ENCODE measurements at places on chromosomes 11 and 22.

DNA sequence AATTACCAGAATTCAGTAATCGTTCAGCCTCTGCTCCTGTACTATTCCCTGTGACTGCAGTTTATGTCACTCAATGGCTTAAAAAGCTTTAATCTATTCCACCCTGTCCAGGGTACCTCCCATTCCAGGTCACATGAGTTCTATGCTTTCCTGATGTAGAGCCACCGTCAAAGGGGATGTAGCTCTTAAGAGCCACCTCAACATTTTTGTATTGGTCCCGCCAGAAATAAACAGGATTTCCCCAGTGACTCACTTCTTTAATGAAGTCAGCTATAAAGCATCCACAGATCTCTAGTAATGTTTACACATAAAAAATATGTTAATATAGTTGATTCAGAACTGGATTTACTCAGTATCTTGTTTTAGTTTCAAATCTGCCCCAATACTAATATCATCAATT, 1.3 kb upstream of the OR8D1 start:
- peak; percentile 32 for DNase-seq

DNA sequence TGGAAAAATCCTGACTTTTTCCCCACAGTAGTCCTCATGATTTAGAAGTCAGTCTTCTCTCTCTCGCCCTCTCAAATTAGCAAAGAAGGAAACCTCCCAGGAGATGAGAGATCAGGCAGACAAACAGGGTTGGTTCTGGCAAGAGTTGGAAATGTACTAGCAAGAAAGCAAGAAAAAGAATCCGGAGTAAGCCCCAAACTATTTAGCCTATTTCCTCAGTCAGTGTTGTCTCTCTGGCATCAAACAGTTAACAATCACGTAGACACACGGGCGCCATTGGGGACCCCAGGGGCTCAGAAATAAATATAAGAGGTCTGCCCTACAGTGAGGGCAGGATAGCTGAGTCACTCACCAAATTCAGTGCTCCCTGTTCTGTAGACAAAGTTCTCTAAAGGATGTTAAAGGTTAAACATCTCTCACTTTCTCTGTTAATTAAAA, 4.7 kb downstream of the C11orf52 start:
- DNase-seq, result no peak

DNA sequence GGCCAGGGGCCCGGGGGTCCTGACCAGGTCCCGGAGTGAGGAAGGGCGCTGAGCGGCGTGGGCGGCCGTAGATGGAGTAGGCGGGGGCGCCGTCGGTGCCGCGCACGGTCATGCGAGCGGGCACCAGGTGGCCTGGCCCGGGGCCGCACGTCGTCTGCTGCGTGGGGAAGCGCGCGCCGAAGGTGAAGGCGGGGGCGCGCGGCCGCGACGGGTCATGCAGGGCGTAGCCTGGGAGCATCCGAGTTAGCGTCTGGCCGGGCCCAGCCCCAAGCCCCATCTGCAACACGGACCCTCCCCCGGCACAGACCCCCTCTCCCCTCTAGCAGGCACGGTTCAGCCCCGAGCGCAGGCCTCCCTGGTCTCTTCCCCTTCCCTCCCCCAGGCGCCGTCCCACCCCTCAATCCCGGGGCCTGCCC, 1.7 kb upstream of the TYMP start:
- no peak for DNase-seq

DNA sequence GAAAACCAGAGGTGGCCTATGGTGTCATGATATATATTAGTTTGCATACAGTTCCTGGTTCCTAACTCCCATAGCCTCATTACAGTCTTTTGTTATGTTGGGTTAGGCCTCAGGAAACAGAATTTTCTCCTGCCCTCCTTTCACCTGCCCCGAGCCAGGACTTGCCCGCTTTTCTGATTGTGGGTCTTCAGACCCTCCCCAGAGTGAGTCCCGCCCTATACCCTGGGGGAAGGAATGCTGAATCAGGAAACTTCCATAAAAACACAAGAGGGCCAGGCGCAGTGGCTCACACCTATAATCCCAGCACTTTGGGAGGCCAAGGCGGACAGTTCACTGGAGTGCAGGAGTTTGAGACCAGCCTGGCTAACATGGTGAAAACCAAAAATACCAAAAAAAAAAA, 70.9 kb downstream of the SLC35F2 start:
- no peak for DNase-seq

DNA sequence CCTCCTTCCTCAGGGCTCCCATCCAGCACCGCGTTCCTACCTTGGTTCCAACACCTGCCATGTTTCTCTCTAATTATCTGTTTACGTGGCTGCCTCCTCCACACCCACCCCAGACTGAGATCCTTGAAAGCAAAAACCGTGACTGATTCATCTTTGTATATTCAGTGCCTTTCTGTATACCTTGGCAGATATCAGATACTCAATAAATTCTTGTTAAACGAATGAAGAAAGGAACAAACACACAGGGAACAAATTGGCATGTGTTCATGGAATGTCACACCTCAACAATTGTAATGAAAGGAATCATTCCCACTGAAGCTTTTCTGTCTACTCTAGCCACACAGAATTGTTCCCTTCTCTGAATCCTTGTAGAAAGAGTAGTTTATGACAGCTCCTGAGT, 20.4 kb upstream of the LRRC55 start:
- DNase-seq, result no peak

DNA sequence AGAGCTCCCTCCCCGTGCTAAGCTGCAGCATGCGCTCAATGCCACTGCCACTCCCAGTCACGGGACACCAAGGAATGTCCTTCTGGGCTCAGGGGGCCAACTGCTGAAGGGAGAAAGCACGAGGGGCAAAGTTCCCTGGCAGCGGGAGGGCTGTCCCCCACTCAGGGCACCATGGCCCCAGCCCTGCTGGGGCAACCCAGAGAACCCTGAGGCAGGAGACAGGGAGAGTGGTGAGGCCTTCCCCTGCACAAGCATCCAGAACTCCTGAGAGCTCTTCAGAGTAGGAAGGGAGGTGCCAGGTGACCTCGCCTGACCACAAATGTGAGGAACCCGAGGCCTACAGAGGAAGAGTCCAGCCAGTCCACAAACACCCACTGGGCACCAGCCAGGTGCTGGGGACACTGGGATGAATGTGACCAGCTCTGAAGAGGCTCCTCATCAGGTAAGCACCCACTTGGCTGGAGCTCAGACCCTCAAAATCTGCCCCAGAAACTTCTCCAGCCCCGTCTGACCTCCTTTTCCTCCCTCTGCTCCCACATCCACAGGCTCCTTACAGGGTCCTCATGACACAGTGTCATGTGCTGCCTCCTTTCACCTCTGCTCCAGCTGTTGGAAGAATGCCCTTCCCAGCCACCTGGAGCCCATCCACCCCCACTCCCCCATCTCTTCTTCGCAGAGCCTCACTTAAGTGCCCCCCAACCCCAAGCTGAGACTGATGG, 15.6 kb downstream of the GDPD5 start:
- no peak for DNase-seq

- no peak for DNase-seq
These were observed 51.8 kb downstream of the GALNT18 start for GRCh38 chr11:11569936-11570491.

GRCh38 chr22:23068096-23068831, 2.1 kb upstream of the GNAZ start:
- no peak for DNase-seq

DNA sequence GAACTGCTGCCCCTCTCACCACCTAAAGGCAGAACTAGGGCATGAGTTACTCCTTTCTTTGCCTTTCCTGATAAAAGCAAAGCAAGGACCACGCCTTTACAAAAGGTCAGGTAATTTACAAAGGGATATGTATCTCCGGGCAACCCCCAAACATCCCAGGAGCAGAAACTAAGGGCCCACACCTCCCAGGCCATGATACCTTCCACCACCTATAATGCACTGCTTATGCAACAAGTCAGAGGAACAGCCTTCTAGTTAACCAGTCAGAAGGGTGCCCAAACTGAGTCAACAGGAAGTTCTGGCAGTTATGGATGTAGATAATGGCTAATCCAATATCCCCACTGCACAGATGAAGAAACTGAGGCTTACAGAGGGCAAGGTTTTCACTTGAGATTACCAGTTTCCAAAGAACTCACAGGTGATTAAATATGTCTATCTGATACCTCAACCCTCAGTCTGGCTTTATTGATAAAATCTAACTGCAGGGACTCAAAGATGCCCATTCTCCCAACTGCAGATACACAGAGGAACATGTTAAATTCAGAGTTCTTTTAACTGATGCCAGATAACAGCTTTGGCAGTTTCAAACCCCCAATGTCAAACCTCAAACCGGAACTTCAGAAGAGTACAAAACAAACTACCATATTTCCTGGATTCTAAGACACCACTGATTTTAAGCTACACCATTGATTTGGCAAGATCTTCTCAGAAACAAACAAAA, 16.8 kb upstream of the CASTOR1 start:
- no peak for DNase-seq

GRCh38 chr11:96021901-96022650, 98.2 kb upstream of the MTMR2 start:
- DNase-seq, result no peak

DNA sequence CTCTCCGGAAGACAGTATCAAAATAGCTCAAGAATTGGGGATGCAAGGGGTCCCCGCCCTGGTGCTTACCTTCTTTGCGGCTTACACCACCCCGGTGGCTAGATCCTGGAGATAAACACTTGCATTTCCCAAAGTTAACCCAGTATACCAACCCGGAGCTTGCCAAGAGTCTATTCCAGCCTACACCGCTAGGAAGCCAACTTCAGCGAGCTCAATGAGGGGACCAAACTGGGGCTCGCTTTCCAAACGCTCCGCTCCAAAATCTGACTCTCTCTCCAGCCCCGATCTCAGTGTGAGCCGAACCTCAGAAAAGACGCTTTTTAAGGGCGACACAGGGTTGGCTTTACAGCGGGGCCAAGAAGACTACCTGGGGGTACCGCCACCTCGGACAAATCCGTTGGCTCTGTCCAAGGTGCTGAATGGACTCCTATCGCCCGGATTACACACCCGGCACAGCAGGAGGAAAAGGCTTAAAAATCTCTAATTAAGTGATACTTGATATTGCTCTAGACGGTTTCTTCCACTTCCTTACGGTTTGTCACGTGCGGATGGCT, 20.1 kb upstream of the BDNF start:
- DNase-seq, result no peak

- DNase-seq, result no peak
These were observed 35.6 kb upstream of the APOBEC3A start for GRCh38 chr22:38921806-38922205.

GRCh38 chr22:28750471-28750881, 8.6 kb downstream of the HSCB start:
- peak; percentile 37 for DNase-seq

DNA sequence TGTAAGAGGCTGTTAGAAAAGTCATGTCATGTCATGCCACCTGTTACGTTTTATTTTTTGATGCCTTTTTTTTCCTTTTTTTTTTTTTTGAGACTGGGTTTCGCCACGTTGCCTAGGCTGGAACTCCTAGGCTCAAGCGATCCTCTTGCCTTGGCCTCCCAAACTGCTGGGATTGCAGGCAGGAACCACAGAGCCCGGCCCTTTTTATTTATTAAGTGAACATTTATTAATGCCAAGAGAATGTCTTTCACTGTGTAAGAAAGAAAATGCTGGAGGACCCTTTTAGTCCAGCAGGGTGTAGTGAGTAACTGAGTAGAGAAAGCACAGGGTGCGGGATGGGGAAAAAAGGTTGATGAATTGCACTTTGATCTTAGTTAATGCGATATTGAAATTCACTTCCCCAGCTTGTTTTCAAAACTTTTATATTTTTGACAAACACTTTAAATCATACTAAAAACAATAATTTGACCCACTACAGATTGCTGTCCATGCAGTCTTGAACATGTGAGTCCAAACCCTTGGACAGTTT, 2.3 kb upstream of the XBP1 start:
- no peak for DNase-seq

GRCh38 chr11:113613619-113614018, 92.5 kb downstream of the TMPRSS5 start:
- no peak for DNase-seq

DNA sequence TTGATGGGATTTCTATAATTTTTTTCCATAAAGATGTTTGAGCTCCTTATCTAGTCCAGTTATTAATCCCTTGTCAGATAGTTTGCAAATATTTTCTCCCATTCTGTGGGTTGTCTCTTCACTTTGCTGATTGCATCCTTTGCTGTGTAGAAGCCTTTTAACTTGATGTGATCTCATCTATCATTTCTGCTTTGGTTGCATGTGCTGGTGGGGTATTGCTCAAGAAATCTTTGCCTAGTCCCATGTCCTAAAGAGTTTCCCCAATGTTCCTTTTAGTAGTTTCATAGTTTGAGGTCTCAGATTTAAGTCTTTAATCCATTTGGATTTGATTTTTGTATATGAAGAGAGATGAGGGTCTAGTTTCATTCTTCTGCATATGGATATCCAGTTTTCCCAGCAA, 1.7 kb upstream of the IL2RB start:
- DNase-seq, result no peak

DNA sequence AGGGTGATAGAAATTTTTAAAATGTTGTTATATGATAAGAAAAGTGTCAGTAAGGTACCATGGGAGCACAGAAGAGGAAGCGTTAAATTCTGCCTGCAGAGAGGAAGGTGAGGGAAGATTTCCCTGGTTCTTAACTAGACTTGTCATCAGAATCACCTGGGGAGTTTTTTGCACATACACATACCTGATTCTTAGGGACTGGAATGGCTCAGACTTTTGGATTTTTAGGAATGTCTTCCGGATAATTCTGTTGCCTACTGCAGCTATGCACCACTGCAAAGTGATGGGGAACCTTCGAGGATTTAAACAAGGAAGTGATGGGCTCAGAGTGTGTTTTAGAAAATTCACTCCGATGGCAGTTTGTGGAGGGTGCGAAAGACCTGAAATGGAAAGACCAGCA, 21.9 kb downstream of the STX3 start:
- no peak for DNase-seq

DNA sequence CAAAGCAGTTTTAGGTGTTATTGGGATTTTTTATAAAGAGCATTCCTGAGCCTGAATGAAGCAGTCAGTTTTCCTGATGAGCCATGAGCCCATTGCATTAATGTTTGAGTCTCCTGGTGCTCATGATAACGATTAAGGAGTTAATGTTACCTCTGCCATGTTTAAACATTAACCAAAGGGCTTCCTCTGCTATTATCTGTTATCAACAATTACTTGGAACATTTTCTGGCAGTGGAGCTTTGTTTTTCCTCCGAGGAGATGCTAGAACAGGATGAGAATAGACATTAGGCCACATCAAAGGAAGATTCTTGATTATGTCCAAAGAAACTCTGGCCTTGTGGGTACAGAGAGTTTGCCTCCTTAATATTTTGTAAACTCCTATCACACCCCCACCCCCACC, 49.9 kb downstream of the ZNRF3 start:
- no peak for DNase-seq

DNA sequence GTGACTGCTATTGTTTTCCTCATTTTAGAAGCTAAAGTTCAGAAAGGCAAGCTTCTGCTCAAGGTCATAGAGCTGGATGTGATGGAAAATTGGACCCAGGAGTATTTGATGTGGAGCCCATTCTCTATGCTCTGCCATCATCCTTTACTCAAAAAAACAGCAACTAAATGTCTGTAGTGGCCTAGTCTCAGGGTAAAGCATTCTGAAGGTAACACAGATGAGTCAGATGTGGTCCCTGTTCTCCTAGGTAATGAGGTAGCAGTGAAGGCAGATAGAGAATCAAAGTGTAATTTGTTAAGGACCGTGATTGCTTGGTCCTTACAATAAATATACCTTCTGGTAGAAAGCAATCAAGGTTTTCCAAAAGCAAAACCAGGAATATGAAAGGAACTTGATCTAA, 84.4 kb upstream of the SPON1 start:
- DNase-seq, result no peak

- no peak for DNase-seq
These were observed 429 bp downstream of the TP53AIP1 start for GRCh38 chr11:128942272-128942612.
